ENCODE measurements at places on chromosomes 2 and 18.

DNA sequence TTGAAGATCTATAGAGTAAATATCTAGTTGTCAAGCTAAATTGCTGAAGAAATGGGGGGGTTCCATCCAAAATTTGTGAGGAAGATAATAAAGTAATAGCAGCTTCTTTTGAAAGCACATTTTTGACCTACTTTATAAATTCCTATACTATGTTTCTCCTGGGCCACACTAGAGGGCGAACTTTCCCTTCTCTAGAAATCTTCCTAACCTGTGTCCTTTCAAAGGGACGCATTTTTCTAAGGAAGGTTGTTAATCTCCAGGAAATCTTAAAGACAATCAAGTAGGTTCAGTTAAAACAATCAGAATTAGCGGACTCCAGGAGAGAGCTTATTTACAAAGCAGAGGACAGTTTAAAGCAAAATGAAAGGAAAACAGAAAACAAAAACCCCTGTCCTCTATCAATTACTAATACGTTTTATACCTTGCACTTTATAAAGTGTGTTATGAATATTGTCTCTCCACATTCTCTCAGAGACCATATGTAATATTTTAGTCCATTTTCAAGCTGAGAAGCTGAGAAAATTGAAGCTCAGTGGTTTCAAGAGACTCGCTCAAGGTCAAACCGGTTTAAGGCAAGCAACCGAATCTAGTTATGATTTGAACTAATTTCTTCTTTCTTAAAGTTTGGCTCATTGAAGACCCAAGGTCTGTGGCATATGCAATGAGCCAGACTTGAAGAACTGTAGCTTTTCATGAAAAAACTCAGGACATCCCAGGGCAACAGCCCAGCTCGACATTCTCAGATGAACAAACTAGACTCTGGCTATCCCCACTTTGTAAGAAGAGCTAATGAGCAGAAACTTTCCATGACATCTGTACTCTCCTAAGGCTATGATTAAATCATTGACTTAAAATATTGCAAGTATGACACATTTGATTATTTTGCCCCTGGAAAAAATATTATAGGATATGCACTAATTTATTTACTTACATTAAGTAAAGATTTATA, 273.6 kb downstream of the PAX3 start:
- no peak for DNase-seq

- no peak for DNase-seq
These were observed 150.6 kb downstream of the RIF1 start for GRCh38 chr2:151560289-151560688.

GRCh38 chr2:115484486-115484885, 1042.0 kb downstream of the DPP10 start:
- DNase-seq = no peak

- no peak for DNase-seq
These were observed 976 bp downstream of the TNFAIP6 start for GRCh38 chr2:151358166-151358970.

DNA sequence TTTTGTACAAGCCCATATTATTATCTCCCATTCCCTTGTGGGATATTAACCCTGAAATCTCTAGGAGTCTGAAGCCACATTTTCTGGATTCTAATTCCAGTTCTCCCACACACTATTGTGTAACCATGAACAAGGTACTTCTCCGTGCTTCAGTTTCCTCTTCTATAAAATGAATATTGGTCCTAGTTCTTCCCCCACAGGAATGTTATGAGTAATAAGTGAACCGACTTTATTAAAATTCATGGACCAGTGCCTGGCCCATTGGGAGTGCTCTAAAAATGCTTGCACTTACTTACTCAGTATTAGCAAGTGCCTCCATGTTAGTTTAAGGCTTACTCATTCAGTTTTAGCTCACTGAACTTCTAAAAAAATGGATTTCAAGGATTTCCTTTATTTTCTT, 1.4 kb upstream of the ACMSD start:
- DNase-seq = no peak
